ENCODE measurements at places on chromosomes 3 and 15. TPM values are rescaled to one million over a fixed set of nuclear protein-coding genes. Genes with fewer than 3 reads are reported as not detected.

The PPP1R14D gene
- not detected for total RNA-seq

The IL12A gene
- 0.22 TPM for total RNA-seq

The DGKG gene
- total RNA-seq: 0.40 TPM

The CD80 gene
- total RNA-seq: 3.3 TPM

The C3orf49 gene
- total RNA-seq: not detected

The TM2D3 gene
- 89.8 TPM for total RNA-seq

The CADPS gene
- total RNA-seq: not detected

DNA sequence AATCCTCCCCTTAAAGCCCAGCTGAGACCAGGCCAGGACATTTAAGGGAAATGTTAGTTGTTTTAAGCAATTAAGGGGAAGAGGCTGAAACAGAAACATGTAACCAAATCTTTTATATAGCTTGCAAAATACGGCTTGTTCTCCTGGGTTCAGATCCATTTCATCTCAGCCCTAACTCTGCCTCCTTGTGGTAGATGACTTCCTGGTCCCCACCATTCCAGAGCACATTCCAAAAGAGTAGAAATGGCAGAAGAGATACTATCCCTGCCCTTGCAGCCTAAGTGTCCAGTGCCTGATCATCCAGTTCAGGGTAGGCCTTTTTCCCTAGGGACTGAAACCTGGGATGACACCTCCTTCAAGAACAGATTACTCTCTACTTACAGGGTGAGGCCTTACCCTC is 266.2 kb upstream of the VEPH1 start:
- DNase-seq: no peak

DNA sequence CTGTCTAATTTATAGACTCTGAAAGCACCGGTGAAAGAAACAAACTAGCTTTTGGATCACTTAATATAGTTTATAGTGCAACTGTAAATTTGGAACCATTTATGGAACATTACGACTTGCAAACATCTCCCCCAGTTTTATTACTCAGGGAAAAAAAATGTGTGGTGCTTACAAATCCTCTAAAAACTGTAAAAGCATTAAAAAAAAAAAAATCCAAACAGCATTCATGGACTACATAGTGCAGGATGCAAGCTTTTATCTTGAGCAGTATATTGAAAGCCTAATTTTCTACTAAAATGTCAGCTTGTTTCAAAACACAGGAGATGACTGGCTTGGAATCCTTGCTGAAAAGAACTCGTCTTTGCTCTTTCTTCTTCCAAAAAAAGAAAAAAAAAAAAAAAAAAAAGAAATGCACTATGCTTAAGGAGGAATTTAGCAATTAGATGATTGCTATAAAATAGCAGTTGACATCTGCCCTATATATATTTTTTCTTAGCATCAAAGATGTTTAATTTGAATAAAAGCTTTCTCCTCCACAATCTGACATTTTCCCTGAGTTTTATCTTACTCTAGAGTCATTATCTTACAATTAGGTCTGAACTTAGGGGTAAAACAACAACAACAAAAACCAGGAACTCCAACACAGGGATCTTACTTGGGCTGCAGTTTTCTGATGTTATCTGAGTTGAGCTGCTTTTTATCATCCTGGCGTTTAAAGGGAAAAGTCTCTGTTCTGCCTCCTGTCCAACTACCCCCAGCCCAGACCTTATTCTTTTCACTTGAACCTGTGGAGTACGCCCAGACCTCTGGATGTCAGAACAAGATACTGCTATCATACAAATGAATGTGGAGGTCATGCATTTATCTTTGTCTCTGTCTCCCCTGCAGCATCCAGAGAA is 62.6 kb upstream of the PDZRN3 start:
- no peak for DNase-seq

- no peak for DNase-seq
Measured at GRCh38 chr15:67824976-67825880, at the start of gene SKOR1. Gene SKOR1, plus strand, starts transcription at chr15:67825509. Its CDS starts 94 bp downstream, at chr15:67825603.

DNA sequence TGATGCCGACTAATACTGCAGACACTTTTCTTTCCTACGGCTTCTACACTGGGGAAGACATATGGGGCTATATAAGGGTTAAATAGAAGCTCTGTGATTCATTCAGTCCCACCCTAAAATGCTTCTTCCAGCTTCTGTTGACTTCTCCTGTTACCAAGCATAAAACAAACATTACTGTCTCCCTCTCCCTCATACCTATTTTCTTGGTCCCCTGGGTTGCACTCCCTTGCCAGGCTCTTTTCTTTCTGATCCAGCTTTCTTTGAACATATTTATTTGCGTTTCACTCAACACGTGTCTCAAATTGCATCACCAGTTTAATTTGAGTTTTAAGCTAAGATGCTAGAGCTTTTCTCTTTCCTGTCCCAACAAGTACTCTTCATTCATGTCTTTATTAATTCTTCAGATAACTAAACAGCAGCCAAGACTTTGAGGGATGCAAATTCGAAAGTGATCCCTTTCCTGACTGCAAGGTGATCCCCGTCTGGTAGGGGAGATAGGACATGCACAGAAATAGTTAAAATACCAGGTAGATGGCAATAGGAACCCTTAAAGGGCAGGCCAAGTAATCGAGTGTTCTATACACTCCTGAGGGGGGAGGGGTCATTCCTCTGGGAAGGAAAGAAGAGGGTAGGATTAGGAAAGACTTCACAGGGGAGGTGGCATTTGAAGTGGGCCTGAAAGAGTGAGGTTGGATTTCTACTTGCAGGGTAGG is 198.6 kb upstream of the BCL6 start:
- DNase-seq: no peak

GRCh38 chr3:12681089-12681942 is 17.4 kb upstream of the RAF1 start:
- DNase-seq: no peak

GRCh38 chr3:195905970-195906864 is 2.1 kb downstream of the TNK2 start:
- DNase-seq: no peak

DNA sequence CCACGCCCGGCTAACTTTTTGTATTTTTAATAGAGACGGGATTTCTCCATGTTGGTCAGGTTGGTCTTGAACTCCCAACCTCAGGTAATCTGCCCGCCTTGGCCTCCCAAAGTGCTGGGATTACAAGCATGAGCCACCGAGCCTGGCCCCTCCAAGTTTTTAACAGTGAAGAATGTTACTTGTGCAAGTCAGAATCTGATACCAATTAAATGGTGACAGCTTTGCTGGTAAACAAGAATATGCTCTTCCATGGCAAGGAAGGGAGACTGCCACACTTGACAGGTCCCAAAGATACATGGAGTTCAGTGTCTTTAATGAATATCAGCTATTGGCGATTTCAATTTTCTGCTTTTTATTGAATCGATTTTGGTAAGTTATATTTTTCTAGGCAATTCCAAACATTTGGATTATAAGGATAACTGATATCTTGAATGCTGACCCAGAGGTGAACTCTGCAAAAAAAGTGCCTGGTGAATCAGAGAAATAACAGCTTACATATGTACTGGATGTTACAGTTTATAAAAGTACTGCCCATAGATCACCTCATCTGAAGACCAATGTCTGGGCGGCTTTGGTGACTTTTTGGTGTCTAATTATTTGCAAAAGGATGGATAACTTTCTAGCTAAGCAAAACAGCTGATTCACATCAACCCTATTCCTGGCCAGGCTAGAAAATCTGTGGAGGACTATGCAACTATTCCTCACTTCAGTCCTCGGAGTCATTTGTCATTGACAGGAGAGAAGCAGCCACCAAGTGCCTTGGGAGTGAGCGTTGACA is 1.2 kb downstream of the PARP16 start:
- DNase-seq: no peak

DNA sequence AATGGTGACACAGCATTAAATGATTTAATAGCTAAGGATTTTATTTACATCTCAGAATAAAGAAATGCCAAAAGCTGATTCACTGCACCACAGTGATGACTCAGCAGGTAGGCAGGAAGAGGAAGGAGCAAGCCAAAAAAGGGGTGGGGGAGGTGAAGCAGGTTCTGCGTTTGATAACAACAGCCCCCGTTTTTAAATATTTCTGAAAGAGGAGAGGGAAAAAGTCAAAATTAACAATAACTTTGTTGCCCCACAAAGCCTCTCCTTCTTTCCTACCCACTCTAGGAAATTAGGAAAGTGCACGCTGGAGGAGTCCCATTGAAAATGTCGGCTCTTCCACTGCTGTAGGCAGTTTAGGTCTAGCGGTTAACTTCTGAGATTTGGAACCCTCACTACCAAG is 9.9 kb upstream of the CCDC54 start:
- DNase-seq: no peak

DNA sequence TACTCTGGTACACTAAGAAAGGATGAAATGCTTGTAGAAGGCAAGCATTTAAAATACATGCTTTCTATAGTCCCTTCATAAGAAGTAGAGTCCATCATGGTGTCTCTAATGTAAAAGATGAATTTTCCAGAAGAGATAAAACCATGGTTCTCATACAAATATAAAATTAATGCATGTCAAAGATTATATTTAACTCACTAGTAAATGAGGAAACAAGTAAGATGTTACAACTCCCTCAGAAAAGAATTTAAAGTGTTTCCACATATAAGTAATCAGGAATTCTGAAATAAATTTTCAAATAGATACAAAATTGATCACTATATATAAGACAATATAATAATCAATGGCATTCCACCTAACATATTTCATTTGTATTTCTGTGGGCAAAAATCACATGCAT is 570.3 kb upstream of the CCDC54 start:
- no peak for DNase-seq
